Activated CD4-positive, alpha-beta T cell treated with anti-CD3 and anti-CD28 coated beads, Interleukin-2, amount 50 U/mL, for 16 hours (primary cell): ENCODE measurements at places on chromosomes 1 and 21.

DNA sequence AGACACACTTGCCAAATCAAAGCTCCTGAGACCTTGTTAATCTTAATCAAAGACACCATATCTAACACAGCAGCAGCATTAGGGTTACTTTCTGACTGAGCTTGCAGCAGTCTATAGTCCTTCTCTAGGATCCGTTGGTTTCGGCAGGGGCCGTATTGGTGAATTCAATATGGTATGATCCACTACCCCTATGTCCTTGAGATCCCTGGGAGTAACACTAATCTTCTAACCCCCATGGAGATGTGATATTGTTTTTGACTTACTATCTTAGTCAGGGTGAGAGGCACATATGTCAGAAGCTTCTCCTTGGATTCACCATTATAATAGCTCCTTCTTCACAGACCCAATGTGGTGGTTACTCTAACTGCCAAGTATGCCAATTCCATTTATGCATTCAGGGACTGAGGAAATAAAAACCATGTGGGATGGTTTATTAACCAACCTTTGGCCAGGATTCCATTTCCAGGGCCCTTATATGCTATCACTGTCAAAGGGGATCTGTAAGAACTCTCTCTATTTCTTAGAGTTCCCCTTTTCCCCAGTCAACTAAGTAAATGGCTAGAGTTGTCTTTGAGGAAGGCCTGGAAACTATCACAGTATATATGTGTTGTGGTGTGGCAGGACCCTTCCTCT, 673.6 kb upstream of the USP24 start:
- no peak for DNase-seq

DNA sequence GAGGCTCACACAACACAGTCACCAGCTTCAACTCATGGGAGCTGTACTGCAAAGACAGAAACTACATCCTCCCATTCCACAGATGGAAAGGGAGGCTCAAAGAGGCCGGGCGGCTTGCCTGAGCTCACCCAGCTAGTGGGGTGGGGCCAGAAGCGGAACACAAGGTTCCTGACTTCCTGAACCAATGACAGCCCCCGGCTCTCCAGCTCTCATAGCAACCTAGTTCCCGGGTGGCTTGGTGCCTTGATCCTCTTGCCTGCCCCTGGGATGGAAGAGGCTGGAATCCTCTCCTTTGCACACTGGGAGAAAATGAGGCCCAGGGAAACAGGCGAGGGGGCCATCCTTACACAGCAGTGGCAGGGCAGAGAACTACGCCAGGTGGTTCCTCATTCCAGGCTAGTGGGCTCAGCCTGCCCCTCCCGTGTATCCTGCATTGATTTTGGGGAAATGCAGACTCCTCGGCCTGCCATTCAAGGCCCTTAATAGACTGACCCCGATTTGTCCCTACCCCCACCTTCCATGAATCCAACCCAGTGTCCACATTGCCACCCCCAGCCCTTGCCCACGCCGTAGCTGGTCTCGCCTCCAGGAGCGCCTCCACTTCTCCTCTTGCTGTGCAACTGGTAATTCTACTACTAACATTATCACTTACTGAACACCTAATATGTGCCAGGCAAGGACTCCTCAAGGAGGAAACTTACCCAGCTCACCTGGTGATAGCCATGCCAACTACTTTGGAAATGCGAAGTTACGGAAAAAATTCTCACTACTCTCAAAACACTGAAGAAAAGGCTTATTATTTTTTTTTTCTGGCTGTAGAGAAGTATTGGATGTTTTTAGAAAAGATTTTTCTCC, 5.0 kb downstream of the RAP1GAP start:
- no peak for DNase-seq

- no peak for DNase-seq
Observed at GRCh38 chr1:180940445-180940844, 27.7 kb downstream of the KIAA1614 start.

DNA sequence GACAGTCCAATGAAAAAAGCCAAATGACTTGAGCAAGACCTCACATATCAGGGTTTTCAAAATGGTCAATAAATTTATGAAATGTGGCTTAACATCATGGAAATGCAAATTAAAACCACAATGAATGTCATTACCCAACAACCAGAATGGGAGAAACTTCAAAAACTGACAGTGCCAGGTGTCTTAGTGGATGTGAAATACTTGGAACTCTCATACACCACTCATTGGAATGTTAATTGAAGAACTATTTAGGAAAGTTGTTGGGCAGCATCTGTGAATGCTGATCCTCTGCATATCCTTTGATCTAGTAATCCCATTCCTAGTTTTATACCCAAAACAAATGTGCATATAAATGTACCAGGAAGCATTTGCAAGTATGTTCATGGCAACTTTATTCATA, 19.2 kb upstream of the BACH1 start:
- DNase-seq: no peak

DNA sequence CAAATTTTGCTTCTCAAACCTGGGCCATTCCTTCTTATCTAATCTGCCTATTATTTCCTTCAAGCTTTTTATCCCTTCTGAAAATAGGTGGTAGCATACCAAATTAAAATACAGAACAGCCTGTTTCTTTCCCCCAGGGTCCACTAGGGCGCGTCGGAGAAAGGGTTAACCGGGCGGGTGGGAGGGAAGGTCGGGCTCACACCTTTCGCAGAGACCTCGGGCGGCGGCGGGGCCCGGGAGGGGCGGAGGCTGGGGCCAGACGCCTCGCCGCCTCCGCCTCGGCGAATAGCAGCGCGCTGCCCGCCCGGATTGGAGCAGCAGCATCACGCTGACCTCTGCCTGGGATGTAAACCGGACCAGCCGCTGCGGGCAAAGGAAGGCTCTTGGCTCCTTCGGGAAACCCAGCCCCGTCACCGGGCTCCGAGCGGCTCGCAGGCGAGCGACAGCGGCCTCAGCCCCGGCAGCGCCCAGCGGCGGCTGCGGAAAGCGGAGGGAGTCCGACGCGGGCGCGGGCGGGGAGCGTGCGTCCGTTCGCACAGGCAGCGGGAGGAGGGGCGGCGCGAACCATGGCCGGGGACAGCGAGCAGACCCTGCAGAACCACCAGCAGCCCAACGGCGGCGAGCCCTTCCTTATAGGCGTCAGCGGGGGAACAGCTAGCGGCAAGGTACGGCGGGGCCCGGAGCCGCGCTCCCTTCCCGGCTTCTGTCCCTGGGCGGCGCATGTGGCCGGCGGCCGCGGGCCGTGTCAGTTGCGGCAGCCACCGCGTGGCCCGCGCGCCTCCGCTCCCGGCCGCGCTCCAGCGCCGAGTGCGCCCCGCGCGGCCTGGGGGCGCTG, at the start of gene UCK2:
Gene UCK2 (plus strand): TSS at position 347 of the 835 bp plus-strand sequence. CDS start 220 bp downstream, at position 567.
- DNase-seq: peak; percentile 86

GRCh38 chr21:34530261-34530660, 18.3 kb upstream of the KCNE1 start:
- no peak for DNase-seq
